ENCODE measurements at places on chromosomes 13 and 19.

DNA sequence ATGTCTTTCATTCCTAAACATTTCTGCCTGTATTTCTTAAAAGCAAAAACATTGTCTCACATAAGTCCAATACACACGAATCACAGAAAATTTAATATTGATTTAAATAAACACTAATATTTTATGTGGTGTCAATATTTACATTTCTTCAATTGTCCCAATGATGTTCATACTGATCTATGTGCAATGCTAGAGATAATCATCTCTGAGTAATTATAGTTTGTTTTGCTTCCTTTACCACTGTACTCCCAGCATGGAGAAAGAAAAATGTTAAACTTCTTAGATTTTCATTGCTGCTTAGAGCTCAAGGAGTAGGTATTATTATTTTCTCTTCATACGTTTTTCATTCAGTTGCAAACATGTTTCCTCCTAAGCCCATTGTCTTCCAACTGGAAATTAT, 434.2 kb upstream of the PRR20A start:
- DNase-seq = no peak

DNA sequence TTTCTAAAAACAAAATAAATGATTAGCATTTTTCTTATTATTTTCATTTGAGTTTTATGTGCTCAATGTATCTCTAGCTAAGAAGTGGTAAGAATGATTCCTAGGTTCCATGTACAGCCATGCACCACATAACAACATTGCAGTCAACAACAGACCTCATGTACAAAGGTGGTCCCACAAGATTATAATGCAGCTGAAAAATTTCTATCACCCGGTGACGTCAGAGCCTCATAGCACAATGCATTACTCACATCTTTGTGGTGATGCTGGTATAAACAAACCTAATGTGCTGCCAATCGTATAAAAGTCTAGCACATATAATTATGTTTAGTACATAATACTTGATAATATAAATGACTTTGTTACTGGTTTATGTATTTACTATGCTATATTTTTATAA, 120.5 kb downstream of the SLC7A1 start:
- DNase-seq = no peak

DNA sequence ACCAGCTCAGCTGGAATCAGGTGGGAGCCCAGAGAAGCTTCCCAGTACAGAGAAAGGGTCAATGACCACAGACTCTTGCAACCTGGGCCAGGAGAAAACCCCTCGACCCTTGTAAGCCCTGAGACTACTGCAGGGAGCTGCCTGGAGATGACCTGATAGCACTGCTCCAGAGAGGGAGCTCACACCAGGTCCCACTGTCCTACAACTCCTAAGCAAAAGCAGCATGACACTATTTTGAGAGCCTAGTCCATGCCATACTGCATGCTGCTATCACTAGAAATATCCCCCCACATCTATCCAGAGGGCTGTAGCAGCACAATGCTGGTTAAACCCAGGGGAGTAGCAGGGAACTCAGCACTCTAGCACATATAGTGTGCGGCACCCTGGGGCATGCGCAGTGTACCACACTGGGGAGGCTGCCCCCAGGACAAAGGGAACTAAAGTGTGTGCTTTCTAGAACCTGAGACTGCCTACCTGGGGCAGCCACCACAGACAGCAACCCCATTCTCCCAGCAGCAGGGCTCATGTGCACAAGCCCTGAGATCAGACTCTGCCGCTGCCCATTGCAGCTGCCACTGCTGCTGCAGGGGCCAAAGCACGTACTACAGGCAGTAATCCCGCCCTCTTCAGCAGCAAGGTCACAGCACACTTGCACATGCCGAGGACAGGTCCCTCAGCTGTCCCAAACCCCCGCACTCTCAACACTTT, 27.1 kb upstream of the N4BP2L1 start:
- no peak for DNase-seq

DNA sequence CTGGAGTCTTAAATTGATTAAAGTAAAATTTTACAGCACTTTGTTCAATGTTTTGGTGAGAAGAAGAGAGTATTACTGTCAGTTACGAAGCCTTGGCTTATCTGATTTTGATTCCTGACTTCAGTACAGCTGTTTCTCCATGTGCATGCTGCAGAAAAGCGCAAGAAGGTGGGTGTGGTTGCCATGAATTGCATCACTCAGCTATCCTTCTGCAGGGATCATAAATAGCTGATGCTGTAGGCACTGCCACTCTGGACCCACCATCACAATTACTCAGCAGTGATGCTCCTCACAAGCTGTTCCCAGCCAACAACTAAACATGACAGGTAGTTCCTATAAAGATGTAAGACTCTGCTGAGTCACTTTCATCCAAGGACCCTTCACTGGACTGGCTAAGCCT, 321.2 kb downstream of the IRS2 start:
- DNase-seq = no peak

DNA sequence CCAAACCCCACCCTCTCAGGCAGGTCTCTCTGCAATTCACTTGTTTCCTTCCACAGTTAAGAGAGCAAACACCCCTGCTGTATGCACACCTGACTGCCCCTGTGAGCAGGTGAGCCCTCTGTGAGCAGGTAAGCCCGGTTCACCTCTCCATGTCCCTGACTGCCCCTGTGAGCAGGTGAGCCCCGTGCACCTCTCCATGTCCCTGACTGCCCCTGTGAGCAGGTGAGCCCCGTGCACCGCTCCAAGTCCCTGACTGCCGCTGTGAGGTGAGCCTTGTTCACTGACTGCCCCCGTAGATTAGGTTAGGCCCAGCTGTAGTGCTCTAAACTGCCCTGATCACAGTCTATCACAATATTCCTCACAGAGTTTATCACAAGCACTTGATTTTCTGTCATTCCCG, 29.2 kb downstream of the TMTC4 start:
- no peak for DNase-seq

DNA sequence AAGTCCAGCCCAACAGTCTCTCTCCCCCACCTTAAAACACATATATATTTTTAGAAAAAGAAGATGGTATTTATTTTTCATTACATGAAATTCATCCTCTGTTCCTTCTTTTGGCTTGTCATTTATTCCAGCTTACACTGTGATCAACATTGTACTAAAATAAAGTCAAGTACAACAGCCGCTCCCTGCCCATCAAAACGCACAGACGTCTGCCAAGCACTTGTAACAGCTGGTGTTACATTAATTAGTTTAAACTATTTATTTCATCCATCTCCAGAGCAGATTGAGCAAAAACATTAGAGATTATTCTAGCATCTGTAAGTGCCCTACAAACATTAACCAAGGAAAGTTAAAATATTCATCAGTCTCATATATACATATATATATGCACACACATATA, 350.5 kb downstream of the DACH1 start:
- no peak for DNase-seq

DNA sequence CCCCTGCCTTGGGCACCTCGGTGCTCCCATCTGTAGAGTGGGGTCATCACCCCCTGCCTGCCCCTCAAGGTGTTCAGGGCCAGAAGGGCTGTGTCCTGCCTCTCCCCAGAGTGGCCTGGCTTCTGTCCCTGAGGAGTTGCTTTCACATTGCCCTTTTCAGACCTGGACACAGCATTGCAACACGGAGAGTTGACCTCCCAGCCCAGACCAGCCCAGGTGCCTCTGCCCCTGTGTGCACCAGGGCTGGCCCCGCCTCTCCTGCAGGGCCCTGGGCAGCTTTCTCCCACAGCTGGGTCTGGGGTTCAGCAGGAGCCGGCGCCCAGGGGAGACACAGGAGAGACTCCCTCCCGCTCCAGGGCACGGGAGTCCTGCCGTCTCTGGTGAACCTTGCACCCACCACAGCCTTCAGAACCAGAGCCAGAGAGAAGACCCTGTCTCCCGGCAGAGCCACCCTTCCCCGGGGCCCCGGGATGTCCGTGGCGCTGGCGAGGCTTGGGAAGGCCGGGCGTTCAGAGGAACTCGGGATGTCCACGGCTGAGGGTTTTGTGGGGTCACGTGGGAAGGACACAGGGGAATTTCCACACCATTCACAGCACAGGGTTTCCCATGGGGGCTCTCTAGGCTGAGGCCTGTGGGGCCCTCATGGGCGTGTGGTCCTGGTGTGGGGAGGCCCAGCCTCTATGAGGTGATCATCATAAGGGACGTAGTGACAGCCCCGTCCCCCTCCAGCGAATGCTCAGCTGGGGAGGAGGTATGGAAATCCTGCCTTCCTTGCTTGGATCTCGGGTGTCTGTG, 23.2 kb downstream of the C13orf46 start:
- no peak for DNase-seq
